ENCODE measurements at places on chromosomes 13 and 19.

DNA sequence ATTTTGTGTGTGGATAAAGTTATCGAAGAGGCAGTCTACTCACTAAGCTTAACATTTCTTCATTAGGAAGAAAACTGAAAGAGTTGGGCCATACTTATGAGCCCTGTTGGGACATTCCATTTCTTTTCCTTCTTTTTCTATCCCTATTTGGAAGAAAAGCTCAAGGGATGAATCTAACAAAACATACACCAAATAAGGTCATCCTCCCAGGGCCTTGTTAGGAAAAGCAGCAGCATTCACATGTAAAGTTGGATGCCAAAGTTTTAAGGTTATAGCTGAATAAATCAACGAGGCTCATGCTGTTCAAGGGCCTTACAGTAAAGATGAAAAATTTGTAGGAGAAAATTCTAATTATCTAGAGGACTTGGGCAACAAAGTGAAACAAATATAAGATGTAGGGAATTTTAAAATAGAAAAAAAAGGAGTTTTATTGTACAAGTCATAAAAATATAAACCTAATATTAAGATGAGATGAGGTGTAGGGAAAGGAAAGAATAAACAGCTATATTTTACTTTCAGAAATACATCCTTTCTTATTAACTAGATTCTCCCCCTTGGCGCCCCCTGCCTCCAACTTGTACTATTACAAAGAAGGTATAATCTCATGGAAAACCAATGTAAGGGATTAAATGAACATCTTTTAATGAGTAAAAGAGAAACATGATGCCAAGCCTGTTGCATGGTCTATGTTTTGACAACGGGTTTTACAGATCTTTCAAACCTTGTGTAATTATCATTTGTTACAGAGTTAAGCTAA is 160.4 kb downstream of the PCDH20 start:
- DNase-seq = peak; percentile 1

GRCh38 chr13:24173795-24174194 is 13.3 kb downstream of the SPATA13 start:
- DNase-seq = no peak

- DNase-seq = no peak
Measured at GRCh38 chr13:29021311-29021710, 201.2 kb downstream of the MTUS2 start.

DNA sequence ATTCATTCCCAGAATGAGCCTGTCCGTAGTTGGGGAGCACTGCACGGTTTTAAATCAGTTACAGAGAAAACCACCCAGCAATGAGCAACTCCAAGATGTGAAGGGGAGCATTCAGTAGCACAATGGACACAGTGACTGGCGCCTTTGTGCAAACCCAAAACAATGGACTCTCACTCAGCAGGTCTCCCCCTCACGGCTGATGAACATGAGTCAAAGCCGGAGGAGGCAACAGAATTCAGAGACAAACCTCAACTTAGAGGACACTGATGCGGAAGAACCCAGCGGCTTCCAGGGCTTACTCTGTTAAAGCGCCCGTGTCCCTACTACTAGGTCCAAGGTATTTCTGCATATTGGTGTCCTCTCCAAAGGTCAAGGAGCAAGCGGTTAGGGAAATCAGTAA is 17.7 kb downstream of the PLEKHF1 start:
- DNase-seq = no peak

GRCh38 chr19:4695224-4695731 is 25.1 kb upstream of the MYDGF start:
- DNase-seq = no peak

DNA sequence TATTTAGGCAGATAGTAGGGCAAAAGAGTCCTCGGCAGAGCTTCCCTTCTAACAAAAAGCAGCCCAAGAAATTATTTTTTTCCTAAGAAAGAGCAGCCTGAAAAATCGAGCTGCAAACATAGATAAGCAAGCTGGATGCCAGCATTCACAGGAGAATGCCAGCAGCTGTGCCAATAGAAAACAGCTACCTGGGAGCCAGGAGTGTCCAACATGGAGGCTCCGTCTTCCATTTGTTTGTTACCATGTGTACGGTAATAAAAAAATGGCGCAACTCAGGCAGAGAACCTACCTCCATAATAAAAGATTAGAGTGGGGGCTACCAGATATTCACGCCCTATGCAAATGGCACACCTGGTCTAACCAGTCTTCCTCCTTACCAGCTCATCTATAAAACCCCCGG is 77.6 kb upstream of the IPO5 start:
- DNase-seq = no peak

- DNase-seq = no peak
Measured at GRCh38 chr19:10737722-10738121, 19.8 kb downstream of the DNM2 start.

GRCh38 chr13:75946536-75947284 is 310.6 kb downstream of the LMO7 start:
- DNase-seq = no peak

DNA sequence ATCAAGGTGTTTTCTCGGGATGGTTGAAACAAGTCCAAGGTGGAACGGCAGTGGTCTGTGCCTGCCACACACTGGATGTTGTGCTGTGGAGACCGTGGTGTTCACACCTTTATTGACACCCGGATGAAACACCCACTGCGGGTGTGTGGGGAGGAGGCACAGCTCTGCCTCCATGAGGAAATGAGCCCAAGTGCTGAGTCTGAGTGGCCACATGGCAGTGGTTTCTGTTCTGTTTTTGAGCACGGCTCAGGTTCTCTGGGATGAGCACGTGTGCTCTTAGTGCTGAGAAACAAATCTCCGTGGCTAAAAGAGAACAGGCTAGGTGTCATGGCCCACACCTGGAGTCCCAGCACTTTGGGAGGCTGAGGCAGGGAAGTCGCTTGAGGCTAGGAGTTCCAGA is 29.5 kb downstream of the UPF1 start:
- no peak for DNase-seq

- DNase-seq = no peak
Measured at GRCh38 chr19:48290401-48290770, 20.5 kb downstream of the ZNF114 start.

DNA sequence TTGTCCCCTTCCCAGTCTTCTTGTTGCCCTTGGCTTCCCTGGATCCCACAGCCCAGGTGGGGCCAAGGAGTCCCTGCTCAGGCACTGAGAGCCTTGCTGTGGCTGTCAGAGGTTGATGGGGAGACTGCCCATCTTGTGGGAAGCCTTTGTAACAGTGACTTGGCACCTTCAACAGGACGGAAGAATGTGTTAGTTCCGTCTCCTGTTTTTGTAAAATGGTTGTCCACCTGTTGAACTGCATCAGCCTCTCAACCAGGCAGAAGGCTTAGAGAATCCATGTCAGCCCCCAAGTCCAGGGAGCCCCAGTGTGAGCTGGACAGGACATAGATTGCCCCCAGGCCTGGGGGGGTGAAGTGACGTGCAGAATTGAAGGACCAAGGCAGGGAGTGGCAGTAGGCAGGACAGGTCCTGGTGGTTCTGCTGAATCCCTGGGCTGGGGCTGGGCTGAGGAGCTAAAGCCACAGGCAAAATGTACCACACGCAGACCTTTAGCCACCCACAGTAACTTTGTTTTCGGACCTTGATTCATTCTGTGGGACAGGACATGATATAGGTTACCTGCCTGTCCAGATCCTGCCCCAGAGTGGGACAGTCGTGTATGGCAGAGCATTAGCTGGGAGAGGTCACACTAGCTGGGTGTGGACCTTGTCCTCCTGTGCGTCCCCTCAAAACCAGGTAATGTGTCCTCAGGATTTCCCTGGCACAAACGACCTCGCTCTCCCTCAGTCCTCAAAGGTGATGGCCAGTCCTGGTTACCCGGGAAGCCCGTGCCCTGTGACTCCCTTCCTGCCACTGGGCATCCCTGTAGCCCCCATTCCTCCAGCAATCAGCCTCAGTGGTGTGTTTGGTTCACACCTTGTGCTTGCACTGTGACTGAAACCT is 47.0 kb downstream of the GATAD2A start:
- no peak for DNase-seq

Data from stimulated activated CD4-positive, alpha-beta T cell treated with anti-CD3 and anti-CD28 coated beads, Interleukin-15, amount 100 ng/mL, for 24 hours (primary cell).